ENCODE measurements at places on chromosomes 5 and 9.

- DNase-seq: no peak
These were observed 39.0 kb downstream of the ITK start for GRCh38 chr5:157219491-157220271.

DNA sequence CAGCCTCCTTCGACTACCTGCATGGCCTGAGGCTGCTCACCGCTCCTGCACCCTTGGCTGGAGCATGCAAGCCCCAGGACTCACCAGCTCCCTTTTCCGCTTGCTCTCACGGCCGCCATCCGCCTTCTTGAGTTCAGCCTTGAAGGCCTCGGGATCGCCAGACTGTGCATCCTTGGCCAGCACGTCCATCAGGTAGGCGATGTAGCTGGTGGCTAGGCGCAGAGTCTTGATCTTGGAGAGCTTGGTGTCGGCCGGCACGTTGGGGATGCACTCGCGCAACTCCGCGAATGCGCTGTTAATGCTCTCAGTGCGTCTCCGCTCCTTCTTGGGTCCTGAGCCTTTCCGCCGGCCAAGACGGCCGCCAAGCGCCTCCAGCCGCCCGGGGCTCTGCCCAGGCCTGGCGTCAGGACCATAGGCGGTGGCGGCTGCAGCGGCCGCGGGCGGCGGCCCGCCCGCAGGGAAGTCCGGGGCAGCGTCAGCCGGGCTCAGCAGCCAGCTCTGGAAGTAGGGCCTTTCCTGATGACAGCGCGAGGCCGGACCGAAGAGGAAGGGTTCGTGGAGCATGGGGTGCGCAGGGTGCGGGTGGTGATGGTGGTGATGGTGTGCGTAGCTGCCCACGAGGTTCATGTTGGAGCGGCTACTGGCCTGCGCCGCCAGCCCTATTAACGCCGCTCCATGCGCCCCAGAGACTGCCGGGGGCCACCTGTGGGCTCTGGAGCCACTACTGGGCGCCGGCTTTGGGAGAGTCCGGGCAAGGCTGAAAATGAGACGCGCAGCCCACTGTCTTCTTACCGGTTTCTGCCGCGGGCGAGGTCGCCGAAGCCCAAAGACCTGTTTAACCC is 424 bp downstream of the HAND1 start:
- DNase-seq: no peak

DNA sequence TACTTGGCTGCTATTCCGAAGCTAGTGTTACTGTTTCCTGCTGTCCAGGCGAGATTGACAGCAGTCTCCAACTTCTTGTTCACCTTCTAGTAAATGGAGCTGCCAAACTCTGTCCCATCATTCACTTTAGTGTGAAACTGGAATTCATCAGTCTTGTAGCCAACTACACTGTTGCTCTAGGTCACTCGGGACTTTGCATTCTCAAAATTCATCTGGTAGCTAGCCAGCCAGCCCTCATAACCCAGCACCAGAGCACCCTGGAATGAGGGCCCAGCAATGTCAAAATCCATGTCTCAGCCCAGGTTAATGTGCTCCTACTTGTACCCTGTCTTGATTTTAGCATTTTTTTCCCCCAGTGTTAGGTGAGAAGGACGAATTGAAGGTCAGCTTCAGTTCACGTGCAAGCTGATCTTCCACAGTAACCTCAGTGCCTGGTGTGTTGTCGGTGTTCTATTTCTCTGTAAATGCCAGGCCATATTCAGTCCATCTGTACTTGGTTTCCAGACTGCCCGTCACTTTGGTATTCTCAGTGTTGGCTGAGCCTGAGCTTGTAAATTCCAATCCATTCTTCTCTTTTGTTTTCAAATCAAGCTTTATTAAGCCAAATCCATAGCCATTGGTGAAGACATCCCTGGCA is 28.9 kb downstream of the ZNF169 start:
- no peak for DNase-seq

GRCh38 chr5:143354025-143354424 is 49.5 kb downstream of the NR3C1 start:
- no peak for DNase-seq

DNA sequence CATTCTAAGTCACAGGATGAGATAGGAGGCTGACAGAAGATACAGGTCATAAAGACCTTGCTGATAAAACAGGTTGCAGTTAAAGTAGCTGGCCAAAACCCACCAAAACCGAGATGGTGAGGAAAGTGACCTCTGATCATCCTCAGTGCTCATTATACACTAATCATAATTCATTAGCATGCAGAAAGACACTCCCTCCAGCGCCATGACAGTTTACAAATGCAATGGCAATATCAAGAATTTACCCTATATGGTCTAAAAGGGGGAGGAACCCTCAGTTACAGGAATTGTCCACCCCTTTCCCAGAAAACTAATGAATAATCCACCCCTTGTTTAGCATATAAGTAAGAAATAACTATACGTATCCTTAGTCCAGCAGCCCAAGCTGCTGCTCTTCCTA is 63.2 kb upstream of the IQGAP2 start:
- DNase-seq: no peak
